Suppressor macrophage (primary cell): ENCODE measurements at places on chromosomes 12 and 14.

DNA sequence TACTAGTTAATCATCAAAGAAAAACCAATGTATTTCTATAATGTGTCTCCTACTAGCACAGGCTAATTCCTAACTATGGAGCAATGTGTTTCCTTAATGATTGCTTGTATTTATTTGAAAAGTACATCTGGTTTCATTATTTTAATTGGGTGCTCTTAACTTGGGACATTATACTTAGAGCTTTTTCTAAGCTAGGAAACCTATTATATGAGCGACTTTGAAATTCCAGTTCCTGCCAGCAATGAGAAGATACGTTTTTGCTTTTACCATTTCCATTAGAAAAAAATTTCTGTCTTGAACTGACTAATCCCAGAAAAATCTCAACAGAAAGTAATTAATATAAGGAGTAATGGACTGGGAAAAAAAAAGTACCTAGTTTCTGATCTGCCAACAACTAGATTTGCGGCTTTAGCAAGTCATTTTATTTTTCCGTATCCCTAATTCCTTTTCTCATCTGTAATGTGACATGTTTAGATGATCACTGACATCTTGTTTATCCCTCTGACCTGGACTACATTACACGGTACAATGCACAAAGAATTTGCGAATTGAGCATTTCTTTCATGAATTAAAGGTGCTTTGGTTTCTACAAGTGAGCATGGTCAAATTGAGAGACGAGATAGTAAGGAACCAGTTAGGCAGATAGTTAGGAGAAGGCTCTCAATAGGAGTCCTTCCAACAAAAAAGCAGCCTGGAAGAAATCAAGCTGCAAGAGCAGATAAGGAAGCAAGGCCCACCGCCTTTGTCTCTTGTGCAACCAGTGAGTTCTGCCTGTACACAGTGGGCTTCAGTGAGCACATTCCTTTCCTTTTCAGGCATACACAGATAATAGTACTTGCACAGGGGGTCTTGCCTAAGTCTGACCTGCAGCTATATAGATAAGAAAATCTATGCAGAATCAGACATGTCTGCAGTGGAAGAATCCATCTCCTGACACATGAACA lies 1765.0 kb upstream of the FLRT2 start:
- DNase-seq, result no peak

DNA sequence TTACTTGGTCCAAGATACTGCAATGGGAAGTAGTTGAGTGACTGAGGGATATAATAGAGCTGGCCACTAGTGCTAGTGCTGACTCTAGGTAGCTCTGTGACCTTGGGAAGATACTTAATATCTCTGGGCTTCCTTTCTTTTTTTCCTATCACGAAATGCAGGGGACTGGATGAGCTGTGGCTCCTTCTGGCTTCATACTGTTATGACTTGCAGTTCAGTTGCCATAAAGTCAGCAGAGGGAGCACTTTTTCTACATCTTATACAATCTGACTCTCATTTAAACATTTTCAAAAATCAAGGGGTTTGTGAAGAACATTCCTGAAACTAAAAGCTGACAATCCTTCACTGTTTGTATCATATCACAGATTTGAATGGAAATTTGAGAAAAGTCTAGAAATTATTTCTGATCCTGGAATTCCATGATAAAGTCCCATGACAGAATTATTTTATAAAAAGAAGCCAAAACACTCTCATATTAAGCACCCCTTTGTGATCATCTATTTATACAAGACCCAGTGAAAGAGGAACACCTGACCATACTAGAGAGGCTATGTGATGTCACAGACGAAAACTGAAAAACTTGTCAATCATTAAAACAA lies 5.3 kb downstream of the BHLHE41 start:
- DNase-seq, result peak; percentile 48

DNA sequence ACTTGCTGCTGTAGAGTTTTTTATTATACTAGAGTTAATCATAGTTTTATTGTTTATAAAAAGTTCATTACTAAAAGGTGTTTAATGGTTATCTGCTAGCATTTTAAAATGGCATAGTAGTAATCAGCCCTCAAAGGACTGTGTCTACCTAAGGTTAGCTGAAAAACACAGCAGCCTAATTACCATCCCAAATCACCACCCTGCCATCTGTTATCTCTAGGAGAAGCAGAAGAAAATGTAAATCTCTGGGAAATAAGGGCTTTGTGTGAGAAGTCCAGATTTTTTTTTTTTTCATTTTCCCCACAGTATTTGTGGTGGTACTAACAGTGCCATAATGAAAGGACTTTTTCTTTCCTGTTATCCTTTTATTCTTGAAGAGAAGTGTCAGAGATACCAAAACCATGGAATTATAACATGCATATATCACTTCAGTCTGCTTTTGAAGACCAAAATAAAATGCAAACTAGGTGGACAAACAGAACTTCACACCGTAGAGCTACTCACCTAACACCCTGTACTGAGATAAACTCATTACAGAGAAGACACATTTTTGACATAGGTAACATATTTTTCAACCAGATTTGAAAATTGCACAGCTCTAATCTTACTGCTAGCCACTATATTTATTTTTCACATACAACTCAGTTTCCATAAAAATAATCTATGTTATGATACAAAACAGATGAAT lies 876.2 kb downstream of the C12orf50 start:
- DNase-seq, result no peak

- DNase-seq, result no peak
These were observed 52.0 kb downstream of the KCNMB4 start for GRCh38 chr12:70418101-70418500.

GRCh38 chr12:64826234-64826633 lies 1.8 kb downstream of the TBC1D30 start:
- peak; percentile 36 for DNase-seq

DNA sequence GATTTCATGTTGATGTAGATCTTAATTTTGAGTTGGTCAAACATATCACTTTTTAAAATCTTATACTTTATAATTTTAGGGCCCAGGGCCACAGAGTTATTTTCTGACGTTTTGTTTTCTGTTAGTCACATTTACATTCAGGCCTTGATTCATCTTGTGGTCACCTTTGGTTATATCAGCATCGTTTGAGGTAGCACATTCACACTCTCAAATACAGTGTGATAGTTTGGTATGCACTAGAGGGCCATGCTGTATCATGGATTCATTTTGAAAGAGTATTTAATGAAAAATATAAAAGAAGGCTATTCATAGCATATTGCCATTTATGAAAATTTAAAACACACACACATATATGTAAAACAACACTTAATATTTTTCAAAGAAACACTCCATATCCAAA lies 274.6 kb downstream of the RAD51B start:
- no peak for DNase-seq

DNA sequence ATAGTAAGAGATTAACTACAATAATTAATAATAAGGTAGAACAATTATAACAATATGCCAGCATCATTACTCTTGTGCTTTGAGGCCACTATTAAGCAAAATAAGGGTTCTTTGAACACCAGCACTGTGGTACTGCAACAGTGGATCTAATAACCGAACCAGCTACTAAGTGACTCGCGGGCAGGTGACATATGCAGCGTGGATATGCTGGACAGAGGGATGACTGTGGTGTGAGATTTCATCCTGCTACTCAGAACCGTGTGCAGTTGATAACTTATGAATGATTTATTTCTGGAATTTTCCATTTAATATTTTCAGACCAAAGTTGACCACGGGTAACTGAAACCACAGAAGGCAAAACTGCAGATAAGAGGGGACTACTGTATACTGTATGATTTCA lies 34.4 kb downstream of the BMAL2 start:
- DNase-seq, result no peak

- no peak for DNase-seq
These were observed 58.6 kb downstream of the C14orf132 start for GRCh38 chr14:96097752-96098151.
